ENCODE measurements at places on chromosomes 3 and 15.

GRCh38 chr15:100350434-100351226, 8.9 kb upstream of the ADAMTS17 start:
- no peak for DNase-seq

DNA sequence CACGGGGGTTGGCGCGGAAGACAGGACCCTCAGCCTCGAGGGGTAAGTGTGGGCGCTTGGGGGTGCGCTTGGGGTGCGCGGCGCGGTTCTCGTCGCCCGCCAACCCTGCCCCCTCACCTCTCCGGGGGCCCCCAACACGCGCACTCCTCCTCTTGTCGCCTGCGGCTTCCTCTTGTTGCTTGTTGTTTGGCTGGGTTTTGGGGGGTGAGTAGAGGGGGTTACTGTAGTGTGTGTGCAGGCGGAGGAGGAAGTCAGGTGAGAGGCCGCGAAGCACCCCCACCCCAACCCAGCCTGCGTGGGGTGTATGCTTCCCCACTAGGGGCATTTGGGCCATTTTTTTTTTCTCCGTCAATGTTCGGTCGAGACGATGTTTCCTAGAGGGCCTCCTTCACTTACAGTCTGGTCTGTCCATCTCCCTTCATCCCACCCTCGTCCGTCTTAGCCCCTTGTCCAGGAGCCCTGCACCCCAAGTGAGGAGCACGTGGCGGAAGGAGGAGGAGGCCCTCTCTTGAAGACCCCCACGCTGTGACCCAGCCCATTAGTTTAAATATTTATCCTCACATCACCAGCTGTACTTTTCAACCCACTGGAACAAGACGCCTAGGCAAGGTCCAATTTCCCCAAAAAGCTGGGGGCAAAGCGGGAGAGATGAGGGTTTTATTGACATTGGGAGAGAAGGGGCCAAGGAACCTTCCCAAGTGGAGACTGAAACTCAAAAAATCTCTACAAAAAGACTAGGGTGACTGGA, 20.4 kb upstream of the SATB1 start:
- DNase-seq = peak; percentile 51

GRCh38 chr3:133620066-133620784, 41.5 kb downstream of the TOPBP1 start:
- DNase-seq = no peak

- peak; percentile 20 for DNase-seq
Measured at GRCh38 chr15:52010633-52011595, 8.1 kb upstream of the MAPK6 start.

GRCh38 chr15:74869726-74870407, 3.3 kb downstream of the SCAMP2 start:
- peak; percentile 90 for DNase-seq
